Left kidney (tissue), 8 donors: ENCODE measurements at places on chromosomes 7 and 10.

DNA sequence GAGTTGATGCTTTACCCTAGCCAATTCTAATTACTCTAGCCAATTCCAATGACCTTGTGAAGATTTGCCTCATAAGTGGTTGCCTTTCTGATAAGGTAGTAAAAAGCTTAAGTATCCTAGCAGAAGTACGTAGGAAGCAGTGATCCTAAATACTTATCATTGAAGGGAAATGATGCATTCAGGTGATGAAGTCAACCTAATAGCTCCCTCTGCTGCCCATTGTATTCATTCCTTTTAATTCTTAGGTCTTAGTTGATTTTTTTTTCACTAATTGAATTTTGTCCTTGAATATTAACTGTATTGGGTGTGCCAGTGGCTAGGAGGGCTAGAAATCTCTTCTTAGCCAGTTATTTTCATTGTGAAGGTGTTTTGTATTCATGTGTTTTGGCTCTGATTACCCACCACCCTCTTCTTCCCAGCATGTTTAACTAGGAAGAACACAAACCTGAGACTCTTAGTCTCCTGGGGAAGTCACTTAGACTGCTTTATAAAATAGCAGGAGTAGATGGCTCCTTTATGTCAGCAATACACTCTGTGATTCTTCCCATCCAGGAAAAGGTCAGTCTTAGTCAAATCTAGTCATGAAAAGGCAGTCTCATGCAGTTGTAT lies 46.3 kb downstream of the PLEKHA8 start:
- peak; percentile 21 for DNase-seq

DNA sequence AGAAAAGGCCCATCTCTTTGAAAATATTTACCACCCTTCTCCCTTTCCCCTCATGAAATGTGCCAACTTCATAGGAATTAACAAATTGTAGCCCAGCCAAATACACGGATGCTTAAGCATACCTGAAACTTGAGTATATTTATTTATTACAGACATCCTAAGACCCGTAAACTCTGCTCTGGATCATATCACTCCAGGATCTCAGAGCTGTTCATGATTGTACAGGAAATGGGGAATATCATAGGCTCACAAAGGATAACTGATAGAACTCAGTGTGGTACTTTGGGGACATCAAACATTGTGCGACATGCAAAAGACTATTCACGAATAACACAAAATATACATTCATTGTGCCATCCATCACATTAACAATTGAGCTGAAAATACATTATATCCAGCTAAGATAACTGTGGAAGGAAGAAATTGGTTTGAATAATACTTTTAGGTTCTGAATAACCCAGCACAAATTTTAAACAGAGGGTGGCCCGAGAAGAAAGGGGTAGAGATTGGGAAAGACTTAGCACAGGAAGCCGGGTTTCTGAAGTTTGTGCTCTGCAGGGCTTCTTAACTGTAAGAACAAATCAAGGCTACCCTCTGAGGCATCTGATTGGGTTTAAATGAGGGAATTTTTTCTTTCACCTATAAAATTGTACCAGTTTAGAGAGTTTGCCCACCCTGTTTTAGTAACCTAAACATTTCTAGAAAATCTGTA lies 2.5 kb downstream of the HOXA1 start:
- no peak for DNase-seq

DNA sequence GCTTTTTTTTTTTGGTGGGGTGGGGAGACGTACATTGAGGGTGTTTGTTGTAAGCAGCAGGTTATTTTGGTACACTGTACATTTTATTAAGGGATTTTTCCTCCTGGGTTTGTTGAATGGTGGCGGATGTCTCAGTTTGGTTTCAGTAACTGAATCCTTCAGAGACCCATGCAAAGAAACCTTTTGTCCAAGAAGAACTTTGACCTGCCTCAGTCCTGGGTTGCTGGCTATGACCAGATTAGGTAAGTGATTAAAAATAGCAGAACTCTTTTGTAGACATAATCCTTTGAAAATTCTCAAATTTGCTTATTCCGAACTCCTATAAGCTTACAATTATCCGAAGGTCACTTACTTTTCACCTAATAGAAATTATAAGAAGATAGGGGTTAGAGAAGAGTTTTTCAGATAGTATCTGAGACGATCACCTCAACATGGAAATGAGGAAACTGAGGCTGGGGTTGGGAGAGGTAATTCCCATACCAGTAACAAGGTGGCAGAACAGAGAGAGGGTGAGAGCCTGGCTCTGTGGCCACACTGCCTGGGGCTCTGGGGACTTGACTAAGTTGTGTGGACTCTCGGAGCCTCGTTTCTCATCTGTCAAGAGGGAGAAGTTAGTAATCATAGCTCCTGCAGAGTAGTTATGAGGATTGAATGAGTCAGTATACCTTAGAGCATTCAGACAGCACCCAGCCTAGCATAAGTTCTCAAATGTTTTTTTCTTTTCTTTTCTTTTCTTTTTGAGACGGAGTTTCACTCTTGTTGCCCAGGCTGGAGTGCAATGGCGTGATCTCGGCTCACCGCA lies 87.4 kb downstream of the CCNY start:
- no peak for DNase-seq

DNA sequence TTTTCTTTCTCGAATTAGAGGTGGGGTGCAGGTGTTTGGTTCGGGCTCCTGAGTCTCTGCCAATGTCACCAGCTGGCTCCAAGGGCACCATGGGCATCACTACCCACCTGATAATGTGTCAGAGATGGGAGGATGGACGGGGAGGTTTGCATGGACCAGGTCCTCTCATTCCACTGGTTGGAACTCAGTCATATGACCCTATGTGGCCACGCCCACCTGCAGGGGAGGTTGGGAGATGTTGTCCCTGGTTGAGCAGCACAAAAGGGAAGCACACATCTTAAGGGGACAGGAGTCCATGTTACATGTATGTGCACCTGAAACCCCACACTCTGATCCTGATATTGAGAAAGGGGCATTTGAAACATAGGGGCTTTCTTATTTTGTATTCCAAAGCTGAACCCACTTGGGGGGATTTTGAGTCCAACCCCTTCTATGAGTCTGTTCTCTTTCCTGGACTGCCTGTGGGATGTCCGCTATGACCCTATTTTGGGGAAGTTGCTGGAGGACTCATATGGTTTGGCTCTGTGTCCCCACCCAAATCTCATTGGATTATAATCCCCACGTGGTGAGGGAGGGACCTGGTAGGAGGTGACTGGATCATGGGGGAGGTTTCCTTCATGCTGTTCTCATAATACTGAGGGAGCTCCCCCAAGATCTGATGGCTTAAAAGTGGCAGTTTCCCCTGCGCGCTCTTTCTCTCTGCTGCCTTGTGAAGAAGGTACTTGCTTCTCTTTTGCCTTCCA lies 66.9 kb upstream of the BAIAP2L1 start:
- DNase-seq: no peak

- no peak for DNase-seq
Observed at GRCh38 chr10:118264252-118264651, 77.9 kb downstream of the FAM204A start.

GRCh38 chr10:71191551-71192076 lies 20.8 kb upstream of the UNC5B start:
- no peak for DNase-seq

GRCh38 chr7:128724743-128725142 lies 14.4 kb upstream of the CALU start:
- DNase-seq: no peak

GRCh38 chr10:78976825-78977755 lies 91.7 kb upstream of the ZMIZ1 start:
- DNase-seq: no peak

- DNase-seq: no peak
Observed at GRCh38 chr10:69223028-69223342, 2.9 kb downstream of the HKDC1 start.

GRCh38 chr7:36894190-36894589 lies 169.9 kb upstream of the AOAH start:
- no peak for DNase-seq

GRCh38 chr7:123916240-123916724 lies 8.8 kb upstream of the SPAM1 start:
- DNase-seq: peak; percentile 29

DNA sequence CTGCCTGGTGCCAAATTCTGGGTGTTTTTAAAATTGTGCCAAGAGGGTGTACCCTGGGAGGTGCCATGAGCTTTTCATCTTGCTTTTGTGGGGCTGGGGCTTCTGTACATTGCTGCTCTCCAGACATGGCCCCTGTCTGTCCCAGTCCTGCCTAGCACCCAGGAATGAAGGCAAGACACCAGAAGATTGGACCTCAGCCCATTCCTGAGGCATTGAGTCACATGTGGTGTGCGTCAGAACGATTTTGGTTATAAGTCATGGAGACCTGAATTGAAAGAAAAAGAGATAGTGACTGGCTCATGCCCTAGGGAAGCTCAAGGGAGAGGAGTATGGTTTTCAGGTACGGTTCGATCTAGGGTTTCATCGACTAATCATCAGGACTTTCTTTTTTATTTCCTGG lies 493.2 kb downstream of the TYW1 start:
- no peak for DNase-seq

GRCh38 chr7:6258440-6259182 lies 13.8 kb downstream of the CYTH3 start:
- DNase-seq: no peak

DNA sequence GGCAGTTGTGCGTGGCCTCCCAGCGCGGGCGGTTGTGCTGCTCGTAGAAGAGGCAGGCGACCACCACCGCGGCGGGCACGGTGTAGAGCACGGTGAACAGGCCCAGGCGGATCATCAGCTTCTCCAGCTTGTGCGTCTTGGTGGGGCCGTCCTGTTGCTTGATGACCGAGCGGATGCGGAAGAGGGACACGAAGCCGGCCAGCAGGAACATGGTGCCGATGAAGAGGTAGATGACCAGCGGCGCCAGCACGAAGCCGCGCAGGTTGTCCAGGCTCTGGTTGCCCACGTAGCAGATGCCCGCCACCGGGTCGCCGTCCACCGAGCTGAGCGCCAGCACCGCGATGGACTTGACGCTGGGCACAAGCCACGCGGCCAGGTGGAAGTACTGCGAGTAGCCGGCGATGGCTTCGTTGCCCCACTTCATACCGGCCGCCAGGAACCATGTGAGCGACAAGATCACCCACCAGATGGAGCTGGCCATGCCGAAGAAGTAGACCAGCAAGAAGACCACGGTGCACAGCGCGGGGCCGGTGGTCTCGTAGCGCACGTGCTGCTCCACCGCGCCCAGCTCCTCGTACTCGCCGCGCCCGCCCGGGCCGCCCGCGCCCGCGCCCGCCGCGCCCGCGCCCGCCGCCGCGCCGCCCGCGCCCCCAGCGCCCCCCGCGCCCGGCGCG lies 2.2 kb downstream of the FZD8 start:
- no peak for DNase-seq

DNA sequence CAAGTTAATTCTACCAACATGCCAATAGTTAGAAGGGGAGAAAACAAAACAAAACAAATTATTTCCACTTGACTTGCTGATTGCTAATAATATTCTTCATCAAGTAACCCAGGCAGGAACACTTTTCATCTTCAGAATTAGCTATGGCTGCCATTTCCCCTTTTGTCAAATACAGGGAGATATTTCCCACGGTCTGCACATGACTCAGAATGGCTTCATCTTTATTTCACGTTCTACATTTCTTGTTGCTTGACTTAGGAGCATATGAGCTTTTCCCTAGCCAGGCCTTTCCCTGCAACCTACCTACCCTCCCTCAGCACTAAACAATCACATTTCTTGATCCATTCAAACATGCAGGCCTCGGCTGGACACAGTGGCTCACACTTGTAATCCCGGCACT lies 6.5 kb downstream of the CPVL start:
- no peak for DNase-seq

DNA sequence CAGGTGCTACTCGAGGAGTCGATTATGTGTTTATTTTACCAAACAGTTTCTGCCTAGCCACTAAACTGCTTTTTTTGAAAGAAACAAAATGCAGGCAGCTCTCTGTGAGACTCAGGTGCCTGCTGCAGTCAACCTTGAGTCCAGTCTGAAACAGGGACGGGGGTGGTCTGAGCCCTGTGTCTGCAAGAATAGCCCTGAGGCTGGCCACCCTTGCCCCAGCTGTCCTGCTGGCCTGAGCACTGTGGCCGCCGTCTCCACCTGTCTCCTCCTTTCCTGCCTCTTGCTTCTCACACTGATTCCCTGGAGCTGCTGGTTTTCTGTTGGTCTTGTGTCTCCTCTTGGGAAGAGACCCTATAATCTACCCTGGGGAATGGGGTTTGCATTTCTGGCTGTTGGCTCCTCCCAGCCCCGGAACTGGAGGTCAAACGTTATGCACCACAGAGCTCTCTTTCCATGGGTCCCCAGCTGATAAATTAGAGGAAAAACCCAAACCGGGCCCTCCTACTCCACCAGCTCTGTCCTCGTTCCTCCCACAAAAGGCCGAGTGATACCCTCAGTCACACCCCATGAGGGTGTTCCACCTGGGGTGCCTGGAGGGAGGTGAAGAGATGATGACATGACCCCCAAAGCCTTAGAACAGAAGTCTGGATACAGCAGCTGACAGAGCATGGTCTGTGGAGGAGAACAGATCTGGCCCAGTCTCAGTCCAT lies 15.0 kb upstream of the SLC18A3 start:
- no peak for DNase-seq

DNA sequence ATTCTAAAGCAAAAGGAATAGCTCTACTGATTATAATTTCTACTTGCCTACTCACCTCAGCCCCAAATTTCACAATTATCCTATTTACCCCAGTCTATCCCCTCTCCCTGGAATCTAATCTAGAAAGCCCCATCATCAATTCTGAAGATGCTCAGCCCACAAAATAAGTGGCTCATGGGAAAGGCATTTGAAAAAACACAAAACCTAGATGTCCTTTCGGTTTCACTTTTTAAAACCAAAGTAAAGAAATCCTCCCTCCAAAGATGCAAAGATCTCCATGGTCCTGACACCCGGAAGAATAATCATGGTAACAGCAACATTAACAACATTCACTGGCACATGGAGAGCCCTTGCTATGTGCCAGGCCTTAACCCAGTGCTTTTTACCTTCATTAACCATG lies 224.8 kb downstream of the FGFR2 start:
- no peak for DNase-seq

- DNase-seq: no peak
Observed at GRCh38 chr10:123687758-123688157, 21.6 kb downstream of the GPR26 start.

- no peak for DNase-seq
Observed at GRCh38 chr7:28375729-28376128, 36.6 kb upstream of the CREB5 start.

DNA sequence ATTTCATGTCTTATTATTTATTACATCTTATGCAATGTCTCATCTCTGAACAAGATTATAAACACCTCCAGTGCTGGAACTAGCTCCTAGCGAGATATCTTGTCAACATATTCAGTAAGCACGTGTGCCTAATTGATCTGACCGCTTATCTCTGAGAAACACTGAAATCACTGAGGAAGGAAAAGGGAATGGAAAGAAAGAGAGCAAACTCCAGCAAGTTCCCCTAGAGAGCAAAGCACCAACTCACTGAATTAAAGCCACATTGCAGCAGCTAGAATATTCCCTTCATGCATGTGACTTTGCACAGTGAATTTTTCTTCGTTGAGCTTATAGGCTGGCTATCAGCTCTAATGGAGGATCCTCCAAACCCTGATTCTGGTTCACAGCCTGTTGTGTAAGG lies 177.1 kb upstream of the FRMD4A start:
- DNase-seq: no peak

- no peak for DNase-seq
Observed at GRCh38 chr7:133477791-133478190, 224.9 kb downstream of the EXOC4 start.

- no peak for DNase-seq
Observed at GRCh38 chr10:123327450-123327849, 173.2 kb downstream of the BUB3 start.
